ENCODE measurements at places on chromosomes 2 and 18.

GRCh38 chr2:67824186-67824585, 238.6 kb downstream of the C1D start:
- DNase-seq, result no peak

- DNase-seq, result no peak
Measured at GRCh38 chr18:43139288-43139946, 23.9 kb upstream of the RIT2 start.

DNA sequence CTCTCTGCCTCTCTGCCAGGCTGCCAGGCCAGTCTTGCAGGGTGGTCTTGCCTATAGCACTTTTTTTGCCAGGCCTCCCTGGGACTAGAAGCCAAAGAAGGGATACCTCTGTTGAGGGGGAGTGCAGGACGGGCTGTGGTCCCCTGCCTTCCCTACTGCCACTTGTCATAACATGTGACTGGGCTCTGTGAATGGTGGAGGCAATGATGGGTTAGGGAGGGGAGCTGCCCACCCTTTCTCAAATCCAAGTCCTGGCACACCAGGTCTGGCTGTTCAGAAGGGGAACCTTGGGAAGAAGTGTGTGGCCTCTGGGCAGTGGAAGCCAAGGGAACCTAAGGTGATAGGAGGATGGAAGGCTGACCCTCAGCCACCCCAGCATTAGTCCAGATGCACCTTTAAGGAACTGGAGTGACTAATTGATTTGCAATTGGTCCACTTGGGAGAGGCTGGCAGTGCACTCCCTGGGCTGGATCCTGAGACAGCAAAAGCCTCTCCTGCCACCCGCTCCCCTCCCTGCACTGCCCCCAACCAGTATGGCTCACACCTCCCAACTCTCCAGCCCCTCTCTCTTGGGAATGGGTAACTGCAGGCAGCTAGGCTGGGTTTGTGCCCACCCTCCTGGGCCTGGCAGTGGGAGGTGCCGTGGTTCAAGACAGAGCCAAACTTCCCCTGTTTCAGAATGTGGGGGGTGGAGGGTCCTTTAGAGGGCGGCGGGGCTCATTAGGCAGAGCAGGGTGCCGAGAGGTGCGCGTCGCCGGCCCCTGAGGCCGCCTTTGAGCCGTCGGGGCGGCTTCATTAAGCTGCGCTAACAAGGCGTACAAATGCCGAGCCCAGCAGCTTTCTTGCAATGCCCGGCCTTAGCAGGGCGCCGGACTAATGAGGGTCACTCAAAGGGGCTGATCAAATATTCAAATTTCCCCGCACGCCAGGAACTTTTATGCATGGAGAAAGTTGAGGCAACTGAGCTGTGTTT, 4.5 kb upstream of the SIX3 start:
- no peak for DNase-seq

DNA sequence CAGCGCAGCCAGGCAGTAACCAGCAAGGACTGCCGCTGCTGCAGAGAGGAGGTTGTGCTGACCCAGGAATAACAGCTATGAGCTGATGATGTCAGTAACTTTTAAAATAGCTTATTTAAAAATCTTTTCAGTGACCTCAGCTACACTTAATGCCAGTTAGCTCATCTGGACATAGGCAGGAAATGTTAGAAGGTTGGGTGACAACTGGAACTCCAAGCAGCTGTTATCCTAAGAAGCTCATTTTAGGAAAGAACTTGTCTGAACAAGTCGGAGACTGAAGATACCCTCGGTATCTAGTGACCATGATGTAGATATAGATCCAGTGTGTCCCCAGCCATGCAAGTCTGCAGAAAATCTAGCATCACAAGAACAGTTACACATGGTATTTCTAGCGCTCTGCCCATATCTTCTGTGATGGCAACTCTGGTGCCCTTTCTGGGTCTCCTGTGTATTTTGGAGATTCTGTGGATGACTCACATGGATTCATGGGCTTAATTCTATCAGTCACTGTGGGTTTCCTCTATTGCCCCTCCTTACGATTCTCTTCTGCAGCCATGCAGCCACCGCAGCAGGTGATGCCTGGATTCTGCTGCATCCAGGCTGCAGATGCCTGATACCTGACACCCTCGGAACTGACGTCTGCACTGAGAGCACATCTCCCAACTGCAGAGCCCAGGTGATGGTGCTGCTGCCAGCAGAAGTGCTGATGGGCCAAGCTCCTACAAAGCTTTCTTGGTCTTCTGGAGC, 19.8 kb upstream of the PLEK start:
- DNase-seq, result no peak

DNA sequence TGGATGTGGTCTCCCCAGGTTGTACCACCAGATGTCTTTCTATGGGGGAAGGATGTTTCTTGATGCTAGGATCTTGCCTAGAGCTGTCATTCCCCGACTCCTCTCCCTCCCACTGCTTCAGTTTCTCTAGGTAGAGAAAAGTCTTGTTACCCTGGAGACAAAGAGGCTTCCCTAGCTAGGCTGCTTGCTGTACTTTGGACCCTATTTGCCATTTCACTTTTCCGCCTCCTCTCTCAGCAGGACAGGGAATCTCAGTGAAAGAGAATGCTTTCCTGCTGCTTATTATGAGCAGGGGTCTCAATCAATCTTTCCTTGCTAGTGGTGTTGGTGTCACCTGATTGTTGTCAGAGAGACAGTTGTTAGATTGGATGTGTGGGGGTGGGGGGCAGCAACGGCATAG, 818.8 kb upstream of the GYPC start:
- DNase-seq, result no peak

GRCh38 chr2:166768393-166769123, 119.7 kb upstream of the XIRP2 start:
- DNase-seq, result no peak

DNA sequence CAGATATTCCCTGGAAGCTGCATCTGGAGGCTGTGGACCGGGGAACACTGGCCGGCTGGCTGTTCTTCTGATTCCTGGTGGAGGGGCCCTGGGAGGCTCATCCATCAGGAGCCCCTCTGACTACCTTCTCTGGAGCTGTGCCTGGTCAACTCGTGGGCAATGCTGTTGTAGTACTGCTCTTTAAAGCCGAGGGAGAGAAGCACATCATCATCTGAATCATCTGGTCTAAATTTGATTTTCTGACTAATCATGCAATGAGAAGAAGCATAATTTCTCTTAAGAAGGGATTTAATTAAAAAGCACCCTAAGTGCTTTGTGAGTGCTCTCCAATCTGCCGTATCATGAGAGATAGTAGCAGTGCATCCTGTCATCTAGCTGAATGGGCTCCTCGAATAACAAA, 229.5 kb downstream of the FHOD3 start:
- DNase-seq, result no peak

GRCh38 chr2:23528690-23529089, 143.7 kb downstream of the KLHL29 start:
- DNase-seq, result no peak

GRCh38 chr2:212124598-212124997, 414.0 kb downstream of the ERBB4 start:
- DNase-seq, result no peak

- DNase-seq, result no peak
Measured at GRCh38 chr2:168064011-168064998, 183.1 kb downstream of the STK39 start.

DNA sequence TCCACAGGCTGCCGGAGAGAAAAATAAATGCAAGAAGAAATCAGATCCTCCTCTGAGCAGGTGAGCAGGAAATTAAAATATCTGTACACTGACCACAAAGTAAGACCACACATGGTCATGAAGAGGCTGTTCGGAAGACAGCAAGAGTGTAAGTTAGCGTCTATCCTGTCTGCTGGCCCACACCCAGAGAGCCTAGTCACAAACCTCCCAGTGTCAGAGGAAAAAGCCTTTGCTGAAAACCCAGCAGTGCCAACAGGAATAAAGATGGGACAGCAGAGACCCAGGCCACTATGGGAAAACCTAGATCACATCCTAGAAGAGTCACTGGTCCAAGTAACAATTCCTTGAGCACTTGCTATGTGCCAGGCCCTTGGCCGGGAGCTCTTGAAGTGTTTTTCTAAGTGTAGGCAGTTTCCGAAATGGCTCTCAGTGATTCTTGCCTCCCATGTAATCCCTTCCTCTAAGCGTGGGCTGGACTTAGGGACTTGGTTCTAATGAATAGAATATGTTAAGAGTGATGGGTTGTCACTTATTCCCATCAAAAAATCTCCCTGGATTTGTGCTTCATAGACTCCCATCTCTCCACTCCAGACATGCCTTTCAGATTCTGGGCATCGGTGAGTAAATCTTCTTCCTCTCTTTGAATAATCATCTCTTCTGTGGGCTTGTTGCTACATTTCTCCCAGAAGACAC, 110.9 kb upstream of the PKDCC start:
- DNase-seq, result no peak

DNA sequence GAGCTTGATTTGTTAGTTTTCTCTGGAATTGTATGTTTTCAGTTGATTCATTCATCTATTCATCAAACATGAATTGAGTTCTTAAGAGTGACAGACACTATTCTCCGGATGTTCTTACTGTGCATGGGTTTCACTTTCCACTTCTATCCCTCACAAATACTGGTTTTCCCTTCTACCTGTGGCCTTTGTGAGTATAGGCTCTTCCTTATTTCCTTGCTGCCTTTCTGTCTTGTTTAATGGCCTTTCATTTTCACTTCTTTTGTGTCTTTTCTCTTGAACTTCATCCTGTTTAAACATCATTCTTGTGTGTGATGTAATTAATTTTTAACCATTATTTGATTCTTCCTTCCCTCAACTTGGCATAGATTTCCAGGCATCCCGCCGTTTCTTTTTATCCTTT, 90.7 kb downstream of the CRIM1 start:
- DNase-seq, result no peak

- no peak for DNase-seq
Measured at GRCh38 chr18:59892123-59892522, 7.7 kb upstream of the PMAIP1 start.

GRCh38 chr18:23627321-23627720, 35.4 kb downstream of the ANKRD29 start:
- no peak for DNase-seq

- no peak for DNase-seq
Measured at GRCh38 chr2:6968319-6969100, 51.3 kb downstream of the RNF144A start.

GRCh38 chr2:126656431-126657147, 631 bp downstream of the GYPC start:
- DNase-seq, result no peak

DNA sequence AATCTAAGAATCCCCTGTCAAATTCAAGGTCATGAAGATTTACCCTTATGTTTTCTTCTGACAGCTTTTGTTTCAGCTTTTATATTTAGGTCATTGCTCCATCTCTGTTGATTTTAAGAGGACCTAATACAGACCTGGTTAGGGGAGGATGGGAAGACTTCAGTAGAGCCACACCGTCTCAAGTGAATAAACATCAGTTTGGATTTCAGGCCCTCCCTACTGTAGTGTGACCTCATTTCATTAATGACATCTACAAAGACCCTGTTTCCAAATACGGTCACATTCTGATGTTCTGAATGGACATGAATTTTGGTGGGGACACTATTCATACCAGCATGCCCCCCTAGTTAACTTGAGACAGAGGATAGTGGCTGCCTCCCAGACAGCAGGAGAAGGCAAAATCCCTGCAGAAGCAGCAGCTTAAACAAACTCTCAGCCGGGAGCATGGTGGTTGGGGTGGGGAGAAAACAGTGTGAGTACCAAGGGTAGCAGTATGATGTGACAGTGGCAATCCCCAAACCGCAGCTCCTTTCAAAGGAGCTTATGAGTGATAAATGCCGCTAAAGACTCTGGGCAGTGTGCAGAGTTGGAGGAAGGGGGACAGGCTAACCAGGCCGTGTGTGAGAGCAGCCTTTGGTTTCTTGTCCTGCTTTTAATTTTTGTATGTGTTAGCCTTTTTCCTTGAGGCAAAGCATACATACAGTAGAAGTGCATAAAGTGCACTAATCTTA, 65.9 kb upstream of the TNP1 start:
- DNase-seq, result no peak

GRCh38 chr2:227871375-227871791, at the start of gene DAW1:
Gene DAW1 (plus strand): TSS chr2:227871631. CDS start chr2:227871690, 59 bp downstream.
- DNase-seq, result no peak

GRCh38 chr2:100000915-100001707, 141.3 kb downstream of the AFF3 start:
- no peak for DNase-seq

GRCh38 chr2:151367571-151367970, 10.2 kb downstream of the TNFAIP6 start:
- no peak for DNase-seq

DNA sequence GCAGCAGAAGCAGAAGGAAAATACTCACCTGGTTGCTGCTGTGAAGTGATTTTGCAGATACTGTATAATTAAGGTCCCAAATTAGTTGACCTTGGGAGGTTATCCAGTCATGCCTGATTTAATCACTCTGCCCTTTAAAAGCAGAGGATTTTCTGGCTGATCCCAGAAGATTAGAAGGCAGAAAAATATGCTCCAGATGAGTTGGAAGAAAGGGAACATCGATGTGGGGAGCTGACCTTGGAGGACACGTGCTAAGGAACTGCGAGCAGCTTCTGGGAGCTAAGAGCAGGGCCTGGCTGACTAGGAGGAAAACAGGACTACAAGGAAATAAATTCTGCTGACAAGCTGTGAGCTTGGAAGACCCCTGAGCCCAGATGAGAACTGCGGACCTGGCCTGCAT, 13.3 kb upstream of the DYM start:
- no peak for DNase-seq

DNA sequence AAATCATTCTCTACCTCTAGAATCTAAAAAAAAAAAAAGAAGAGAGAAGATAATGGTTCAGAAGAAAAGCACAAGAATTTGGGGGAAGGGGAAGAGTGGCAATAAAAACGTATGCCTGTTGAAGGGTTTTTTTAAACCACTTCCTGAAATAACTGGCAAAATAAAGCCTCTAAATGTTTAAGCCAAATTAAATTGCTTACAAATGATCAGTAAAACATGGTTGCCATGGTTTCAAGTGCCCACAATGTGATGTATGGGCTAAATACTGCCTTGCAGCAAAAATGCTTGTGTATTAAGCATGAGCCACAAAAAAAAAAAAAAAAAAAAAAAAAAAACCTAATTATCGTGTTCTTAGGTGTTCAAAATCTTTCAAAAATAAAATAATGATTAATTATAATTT, 60.8 kb downstream of the RBM43 start:
- no peak for DNase-seq

DNA sequence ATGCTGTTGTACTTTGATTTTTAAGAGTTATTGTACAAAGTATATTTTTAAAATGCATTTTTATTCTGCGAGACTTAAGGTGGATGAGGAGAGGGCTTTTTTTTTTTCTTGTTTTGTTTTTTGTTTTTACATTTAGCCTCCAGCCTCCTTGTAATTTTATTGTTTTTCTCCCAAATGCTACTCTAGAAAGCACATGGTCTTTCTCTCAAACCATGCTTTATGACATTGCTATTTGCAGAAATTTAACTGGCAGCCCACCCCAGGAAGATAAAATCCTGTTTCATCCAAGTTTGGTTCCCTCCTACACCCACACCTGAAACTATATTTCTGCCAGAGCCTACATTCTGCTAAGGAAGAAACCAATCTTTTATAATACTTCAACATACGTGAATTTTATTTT, 184.6 kb downstream of the ARHGAP15 start:
- DNase-seq, result no peak

- DNase-seq, result no peak
Measured at GRCh38 chr2:168086851-168087250, 160.5 kb downstream of the STK39 start.
